NCI-H1092 treated with DMSO at 0.1 percent for 48 hours (cell line): ENCODE measurements at places on chromosomes 12 and 14.

DNA sequence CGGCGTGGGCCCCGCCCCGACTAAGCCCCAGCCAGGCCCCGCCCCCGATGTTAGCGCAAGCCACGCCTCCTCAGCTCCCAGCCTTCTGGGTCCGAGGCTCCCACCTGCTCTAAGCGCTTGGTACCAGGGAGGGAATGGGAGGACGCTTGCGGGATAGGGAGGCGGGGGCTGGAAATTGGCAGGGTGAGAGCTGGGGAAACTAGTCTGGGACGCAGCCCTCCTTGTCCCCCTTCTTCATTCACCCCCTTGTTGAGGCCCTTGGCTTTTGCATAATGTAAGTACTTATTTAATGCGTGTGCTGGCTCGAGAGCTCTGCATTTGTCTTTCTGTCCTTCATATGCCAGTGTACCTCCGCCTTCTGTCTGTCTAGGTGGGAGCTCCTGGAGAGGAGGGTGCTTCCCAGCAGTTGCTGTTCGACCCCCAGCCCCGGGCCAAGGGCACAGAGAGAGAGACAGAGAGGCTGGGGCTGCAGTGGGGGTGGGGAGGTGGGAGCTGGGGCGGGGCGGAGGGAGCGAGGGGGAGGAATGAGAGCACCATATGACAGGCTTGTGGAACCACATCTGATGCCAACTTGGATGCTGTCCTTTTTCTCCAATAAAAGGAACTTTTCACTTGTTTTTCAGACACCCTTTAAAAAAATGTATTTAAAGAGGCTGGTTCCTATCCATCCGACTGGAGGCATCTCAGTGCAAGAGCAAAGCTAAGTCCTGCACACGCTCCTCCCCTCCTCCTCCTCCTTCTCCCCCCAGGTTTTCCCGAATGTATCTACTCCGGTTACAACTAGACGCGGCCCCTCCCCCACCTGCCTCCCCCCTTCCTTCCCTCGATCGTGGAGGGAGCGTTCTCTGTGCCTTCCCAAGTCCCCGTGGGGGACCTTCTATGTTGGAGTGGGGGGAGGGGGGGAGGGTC is 25.6 kb upstream of the MAP1LC3B2 start:
- DNase-seq: peak; percentile 49

DNA sequence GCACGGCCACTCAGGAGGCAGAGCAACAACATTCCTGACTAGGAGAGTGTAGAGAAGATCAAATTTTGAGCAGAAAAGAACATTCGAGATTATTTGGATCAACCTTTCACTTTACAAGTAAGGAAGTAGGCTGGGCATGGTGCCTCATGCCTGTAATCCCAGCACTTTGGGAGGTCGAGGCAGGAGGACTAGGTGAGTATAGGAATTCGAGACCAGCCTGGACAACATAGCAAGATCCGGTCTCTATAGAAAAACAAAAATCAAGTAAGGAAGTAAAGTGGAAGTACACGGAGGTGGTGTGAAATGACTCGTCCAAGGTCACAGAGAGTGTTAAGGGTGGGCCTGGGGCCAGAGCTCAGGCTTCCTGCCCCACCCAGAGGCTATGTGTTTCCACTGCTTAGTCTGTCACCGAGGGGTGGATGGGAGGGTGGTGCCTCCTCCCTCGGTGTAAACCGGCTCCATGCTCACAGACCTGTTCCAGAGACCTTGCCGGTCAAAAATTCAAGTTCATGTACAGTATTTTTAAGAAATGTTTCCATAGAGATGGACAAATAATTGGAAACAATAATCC is 51.9 kb downstream of the MAP1LC3B2 start:
- no peak for DNase-seq

- no peak for DNase-seq
Measured at GRCh38 chr14:34937442-34937841, 45.4 kb upstream of the SRP54 start.

GRCh38 chr12:46108721-46109120 is 118.3 kb upstream of the SCAF11 start:
- no peak for DNase-seq

- peak; percentile 94 for DNase-seq
Measured at GRCh38 chr12:58502226-58502625, 418.1 kb downstream of the LRIG3 start.

- DNase-seq: no peak
Measured at GRCh38 chr14:89445273-89445973, 28.4 kb upstream of the FOXN3 start.

DNA sequence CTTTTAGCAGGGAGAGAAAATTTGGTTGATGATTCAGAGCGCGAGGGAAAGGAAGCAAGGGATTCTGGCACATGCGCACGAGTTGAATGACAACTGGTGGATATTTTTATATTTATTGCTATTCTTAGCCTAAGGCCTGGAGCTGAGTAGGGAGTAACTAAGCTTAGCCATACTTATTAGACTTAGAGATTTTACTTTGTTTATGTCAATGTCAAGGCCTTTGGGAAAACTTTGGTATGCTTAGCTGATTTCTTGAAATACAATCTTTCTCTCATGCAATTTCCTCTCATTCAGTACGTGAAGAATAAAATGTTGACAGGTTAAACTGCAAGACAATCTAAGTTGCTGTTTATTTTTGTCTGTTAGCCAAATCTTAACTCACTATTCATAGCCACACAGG is 101.1 kb downstream of the CRADD start:
- DNase-seq: no peak

- DNase-seq: no peak
Measured at GRCh38 chr12:120093592-120094355, 22.8 kb downstream of the RAB35 start.

- no peak for DNase-seq
Measured at GRCh38 chr12:38771871-38772270, 133.5 kb downstream of the CPNE8 start.

GRCh38 chr12:11624116-11624515 is 25.4 kb upstream of the ETV6 start:
- DNase-seq: no peak

DNA sequence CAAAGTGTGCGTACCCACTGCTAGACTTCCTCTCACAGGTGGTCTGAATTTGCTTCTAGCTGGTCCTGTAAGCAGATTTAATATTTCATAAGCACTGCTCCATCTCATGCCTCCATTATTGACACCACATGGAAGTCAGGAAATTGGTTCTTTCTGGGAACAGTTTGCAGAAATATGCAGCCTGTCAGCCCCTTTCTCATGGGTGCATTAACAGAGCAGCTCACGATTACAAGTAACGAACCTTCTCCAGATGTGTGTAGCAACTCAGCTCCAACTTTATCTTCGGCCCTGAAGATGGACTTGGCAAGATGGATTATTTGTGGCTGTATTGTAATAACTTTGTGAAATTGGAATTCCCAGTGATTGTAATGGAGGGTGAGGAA is 214.5 kb upstream of the DDHD1 start:
- no peak for DNase-seq

DNA sequence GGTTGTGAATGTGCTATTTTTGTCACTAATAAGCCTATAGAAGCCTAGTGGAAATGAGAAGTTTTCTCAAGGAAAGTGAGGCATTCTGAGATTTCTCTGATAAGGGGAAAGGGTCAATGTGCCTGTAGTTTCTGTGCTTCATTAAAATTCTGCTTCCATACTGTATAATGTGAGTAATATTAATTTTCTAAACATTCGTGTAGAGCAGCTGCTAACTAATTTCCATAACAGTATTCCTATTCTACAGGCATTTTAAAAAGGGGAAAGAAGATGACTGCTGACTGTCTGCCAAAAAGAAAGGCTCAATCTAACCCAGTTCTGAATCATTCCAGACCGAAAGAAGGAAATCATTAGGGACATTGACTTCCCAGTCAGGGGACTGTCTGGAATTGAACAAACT is 293.3 kb upstream of the TMPO start:
- no peak for DNase-seq

DNA sequence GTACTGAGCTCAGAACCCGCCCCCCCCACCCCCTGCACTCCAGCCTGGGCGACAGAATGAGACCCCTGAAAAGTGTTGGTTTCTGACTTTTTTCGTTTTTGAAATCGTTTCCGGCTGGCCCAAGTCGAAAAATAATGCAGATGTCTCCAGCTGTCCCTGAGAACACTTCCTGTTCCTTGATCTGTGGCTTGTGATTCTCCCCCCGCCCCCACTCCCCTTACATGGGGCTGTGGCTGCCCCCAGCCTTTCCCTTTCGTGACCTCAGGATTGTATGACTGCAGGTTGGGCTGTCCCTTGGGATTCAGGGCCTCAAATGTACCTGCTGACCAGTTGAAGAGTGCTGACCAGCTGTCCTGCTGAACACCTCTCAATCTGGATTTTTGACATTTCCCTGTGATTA is 34.1 kb downstream of the NOC4L start:
- DNase-seq: no peak

GRCh38 chr12:89779090-89779489 is 70.5 kb upstream of the ATP2B1 start:
- DNase-seq: no peak

GRCh38 chr14:23103581-23103980 is 1.2 kb downstream of the CIROP start:
- DNase-seq: no peak

DNA sequence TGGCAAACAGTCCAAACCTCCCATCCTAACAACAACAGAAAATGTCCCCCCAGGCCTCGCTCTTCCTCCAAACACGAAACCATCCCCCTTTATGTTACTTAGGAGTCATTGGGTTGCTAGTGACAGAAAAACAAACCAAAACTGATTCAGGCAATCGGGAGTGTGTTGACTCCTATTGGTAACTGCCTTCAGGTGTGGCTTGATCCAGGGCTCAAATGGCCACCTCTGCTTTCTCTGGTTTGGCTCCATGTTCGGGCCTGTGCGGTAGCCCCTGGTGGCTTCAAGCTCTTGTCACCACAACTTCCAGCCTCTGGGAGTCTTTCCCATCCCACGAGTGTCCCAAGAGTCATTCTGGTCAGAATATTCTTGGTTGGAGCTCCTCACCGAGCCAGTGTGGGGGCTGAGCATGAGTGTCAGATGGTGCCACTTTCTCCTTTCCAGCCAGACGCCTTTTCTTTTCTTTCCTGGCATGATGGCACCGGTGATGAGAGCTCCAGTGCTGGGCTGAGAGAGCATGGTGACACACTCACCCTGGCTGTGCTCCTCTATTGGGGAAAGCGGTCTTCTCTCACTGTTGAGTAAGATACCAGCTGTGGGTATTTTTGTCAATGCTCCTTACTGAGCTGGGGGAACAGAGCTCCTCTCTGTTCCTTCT is 38.6 kb downstream of the NOC4L start:
- DNase-seq: no peak
